CD4-positive, alpha-beta T cell treated with Interleukin-21 for 1 hour (primary cell): ENCODE measurements at places on chromosomes 7 and 10.
A peak's percentile ranks its signal among the peaks of the same experiment; 100 is the strongest.

DNA sequence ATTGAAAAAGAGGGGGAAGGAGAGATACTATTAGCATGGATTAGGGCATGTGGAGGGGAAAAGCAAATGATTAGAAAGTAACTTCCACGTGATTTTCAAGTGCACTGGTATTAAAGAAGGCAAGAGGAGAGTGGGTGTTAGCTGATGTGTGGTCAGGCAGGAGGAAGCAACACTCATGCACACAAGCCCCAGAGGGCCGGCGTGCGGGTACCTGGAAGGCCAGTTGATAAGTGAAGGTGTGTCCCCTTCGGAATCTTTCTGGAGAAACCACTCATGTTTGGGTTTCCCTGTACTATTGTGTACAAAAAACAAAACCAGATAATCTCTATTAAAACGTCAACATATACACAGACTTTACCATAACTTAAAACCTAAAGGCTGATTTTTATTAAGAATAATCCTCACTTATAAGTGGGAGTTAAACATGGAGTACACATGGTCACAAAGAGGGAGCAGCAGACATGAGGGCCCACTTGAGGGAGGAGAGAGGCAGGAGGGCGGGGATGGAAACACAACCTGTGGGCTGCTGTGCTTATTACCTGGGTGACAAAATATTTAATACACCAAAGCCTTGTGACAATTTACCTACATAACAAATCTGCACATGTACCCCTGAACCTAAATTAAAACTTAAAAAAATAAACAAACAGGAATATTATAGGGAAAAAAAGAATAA, 98.9 kb downstream of the SVIL start:
- no peak for DNase-seq

GRCh38 chr10:72414642-72415041, 59.9 kb upstream of the DNAJB12 start:
- no peak for DNase-seq

- DNase-seq = no peak
Observed at GRCh38 chr10:99470327-99470726, 39.9 kb upstream of the GOT1 start.

DNA sequence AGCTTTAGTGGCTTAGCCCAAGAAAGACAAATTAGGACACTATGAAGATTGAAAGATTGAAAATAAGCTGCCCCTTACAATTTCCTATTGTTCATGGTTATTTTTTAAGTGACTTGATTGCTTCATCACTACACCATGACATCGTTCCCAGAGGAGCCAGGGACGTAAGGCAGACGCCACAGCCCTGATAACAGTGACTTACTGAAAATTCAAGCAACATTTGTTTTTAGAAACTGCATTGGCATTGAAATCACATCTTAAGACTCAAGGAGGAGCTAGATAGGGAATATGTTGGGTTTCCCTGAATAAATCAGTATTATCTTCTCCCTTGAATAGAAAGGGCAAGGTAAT, 38.7 kb upstream of the ANK3 start:
- DNase-seq = no peak

- DNase-seq = no peak
Observed at GRCh38 chr7:25633426-25634036, 405.2 kb upstream of the NPVF start.

DNA sequence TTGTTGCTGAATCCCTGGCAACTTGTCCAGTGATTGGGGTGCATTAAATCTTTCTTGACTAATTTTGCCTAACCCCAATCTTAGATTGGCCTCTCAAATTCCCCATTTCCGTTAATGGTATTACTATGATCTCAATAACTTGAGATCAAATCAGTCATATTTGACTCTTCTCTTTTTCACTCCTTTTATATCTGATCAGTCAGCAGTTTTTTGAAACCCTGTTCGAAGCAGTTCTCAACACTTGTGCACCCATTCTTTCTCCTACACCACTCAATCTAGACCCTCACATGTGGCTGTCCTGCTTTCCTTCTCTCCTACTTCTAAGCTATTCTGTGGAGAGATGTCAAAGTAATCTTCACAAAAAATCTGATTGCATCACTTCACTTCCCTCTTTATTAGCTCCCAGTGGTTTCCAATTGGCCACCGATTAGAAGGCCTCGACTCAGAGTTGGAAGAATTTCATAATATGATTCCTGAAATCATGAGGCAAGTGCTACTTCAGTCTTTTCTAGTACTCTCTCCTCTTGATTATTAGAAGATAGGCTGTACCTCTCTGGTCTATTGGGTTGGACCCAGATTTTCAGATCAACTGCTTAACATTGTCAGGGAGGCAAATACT, 128.9 kb downstream of the ZNF365 start:
- no peak for DNase-seq

GRCh38 chr7:107105591-107106245, 61.2 kb downstream of the PRKAR2B start:
- no peak for DNase-seq

- no peak for DNase-seq
Observed at GRCh38 chr10:86801995-86802394, 45.6 kb downstream of the BMPR1A start.

DNA sequence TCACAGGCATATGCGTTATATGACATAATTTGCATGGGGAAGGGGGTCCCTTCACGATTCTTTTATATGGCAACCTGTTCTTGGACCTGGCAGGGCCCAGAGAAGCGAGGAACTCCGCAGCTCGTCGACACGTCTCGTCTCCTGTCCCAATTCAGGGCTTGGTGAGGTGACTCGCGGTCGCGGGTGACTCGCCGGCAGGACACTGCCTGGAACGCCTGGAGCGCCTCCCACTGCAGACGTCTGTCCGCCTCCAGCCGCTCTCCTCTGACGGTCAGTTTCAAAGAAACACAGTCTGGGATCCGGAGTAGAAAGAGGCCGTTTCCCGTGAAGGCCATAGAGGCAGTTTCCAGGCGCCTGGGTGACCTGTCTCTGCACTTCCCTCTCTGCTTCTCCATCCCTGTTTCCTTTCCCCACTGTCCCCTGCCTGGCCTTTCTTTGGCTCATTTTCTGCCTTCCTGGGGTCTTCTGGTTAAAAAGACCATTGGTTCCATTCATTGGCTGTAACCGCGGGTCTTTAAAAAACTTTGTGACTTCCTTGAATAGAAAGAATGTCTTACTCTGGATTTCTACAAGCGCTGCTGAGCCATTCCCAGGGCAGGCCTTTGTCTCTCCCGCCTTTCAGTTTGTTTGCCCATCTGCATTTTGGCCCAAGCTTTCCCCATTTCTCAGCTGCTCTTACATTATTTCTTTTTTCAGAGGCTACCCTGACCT, 1.2 kb downstream of the UPP1 start:
- no peak for DNase-seq

DNA sequence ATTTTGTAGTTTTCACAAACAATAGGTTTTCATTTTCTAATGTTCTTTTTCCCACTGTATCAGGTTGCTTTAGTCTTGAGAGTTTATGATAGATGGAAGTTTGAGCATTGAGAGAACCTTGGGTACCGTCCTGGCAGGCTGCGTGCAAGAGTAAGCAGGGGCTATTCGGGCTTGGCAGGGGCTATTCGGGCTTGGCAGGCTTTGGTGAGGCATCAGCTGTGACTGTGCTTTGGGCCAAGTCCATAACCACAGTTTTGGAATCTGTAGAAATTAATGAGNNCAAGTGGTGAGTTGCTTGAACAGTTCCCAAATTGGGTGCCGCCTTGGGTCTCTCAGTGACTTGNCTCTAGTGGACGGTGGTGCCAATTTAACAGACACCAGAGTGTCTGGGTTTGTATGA, 424.6 kb downstream of the PAXIP1 start:
- DNase-seq = no peak

DNA sequence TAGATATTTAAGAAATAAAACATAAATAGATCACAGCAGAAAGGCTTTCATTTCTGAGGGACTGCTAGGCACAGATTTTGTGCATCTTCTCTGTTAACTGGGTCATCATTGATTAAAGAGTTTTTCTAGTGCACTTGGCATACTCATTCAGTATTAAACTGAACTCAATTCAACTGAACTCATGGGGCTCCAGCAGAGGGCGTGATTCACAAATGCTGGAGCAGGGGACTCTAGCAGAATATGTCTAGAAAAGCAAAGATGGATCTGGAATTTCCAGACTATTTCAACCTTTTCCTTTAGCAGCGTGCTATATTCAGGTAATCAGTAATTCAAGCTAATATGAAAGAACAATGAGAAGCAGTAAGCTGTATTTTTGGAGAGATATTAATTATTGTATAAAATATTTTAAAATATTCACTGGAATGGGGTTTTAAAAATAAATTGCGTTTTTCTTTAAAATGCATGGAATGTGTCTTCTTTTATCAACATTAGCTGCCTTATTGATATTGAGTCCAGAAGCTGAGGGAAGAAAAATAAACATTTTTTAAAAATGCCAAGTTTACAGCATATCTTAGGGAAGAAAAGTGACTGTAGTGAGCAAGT, 296.8 kb upstream of the CACNA2D1 start:
- no peak for DNase-seq

DNA sequence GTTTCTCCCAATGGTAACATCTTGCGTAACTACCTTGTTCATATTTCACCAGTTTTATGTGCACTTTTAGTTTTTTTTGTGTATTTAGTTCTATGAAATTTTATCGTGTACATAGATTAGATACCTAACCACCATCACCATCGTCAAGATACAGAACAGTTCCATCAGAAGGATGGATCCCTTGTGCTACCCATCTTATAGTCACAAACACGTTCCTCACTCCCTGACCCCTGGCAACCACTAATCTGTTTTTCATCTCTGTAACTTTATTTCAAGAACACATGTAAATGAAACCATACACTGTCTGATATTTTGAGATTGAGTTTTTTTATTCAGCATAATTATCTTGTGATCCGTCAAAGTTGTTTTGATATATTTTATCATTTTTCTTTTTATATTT, 29.9 kb downstream of the FANK1 start:
- DNase-seq = no peak

DNA sequence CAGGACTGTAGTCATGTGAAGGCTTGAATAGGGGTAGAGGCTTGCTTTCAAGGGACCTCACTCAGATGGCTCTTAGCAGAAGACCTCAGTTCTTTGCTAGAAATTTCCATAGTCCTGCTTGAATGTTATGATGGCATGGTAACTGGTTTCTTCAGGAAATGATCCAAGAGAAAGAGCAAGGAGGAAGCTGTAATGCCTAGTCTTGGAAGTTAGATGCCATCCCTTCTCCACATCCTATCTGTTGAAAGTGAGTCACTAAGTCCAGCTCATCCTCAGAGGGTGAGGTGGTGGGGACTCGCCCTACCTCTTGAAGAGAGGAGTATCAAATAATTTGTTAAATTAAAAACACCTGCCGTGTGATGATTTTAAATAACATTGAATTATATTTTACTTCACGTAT, 4.6 kb downstream of the MGAM start:
- DNase-seq = no peak

- no peak for DNase-seq
Observed at GRCh38 chr7:146150153-146150552, 33.6 kb downstream of the CNTNAP2 start.

DNA sequence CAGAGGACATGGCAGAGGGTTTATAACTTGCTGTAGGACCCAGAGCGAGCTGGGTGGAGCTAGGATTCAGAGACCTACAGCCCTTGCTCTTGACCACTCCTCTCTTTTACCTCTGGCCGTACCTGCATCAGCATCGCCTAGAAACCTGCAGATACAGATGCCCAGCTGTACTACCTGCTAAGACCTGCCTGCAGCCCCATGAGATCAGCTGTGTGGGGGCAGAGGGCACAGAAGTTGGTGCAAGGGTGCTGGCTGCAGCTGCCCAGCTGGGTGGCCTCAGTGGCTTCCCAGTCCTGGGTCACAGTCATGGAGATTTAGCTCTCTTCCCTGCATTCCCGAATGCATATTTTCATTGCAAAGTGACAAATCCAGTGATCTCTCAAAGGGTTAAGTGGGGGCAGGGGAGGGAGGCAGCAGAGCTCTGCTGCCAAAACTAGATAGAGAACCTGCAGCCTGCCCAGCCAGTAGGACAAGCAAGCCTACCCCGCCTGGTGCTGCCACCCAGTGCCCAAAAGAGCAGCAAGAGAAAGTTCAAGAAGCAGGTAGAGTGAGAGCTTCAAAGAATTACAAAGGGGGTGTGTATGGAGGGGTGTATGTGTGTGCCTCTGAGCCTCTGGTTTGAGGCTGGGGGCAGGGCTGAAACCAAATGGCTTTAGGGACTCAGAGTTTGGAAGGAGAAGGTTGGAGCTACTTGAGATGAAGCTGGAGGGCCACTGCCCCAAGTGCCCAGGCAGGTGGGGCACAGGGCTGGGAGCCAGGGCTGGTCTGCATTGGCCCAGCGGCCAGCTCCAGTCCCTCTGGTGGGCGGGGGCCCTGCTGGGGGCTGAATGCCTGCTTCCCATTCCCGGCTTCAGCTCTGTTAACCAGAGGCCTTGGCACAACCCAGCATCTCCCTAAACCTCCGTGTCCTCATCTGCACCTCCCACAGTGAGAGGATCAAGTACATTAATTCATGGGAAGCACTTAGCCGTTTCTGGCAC, 6.9 kb downstream of the FAM241B start:
- DNase-seq = peak; percentile 25

- DNase-seq = no peak
Observed at GRCh38 chr10:28542728-28543127, 9.8 kb downstream of the WAC start.

GRCh38 chr7:128697302-128697905, 25.3 kb downstream of the GARIN1A start:
- DNase-seq = peak; percentile 41
